Activated naive CD8-positive, alpha-beta T cell treated with anti-CD3 and anti-CD28 coated beads for 36 hours (primary cell): ENCODE measurements at places on chromosomes 5 and 9. TPM values are rescaled to one million over a fixed set of nuclear protein-coding genes. Genes with fewer than 3 reads are reported as not detected.

GRCh38 chr5:8585230-8586018 is 716.5 kb downstream of the MTRR start:
- no peak for DNase-seq

DNA sequence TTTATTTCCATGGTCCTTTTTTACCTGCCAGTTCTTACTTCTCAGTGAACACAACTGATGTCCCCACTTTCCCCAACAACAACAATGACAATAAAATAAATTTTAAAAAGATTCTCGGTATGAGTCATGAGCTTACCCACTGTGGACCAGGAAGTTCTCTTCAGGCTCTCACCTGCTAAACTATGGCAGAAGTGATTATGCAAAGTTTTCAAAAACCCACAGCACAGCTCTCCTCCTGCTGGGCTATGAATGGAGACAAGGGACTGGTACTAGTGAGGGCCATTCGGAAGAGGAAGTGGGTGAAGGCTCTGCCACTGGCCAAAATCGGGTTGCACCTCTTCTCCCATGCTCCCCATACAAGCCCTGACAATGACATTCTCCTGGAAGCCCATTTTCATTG is 429.4 kb downstream of the PIK3R1 start:
- no peak for DNase-seq

DNA sequence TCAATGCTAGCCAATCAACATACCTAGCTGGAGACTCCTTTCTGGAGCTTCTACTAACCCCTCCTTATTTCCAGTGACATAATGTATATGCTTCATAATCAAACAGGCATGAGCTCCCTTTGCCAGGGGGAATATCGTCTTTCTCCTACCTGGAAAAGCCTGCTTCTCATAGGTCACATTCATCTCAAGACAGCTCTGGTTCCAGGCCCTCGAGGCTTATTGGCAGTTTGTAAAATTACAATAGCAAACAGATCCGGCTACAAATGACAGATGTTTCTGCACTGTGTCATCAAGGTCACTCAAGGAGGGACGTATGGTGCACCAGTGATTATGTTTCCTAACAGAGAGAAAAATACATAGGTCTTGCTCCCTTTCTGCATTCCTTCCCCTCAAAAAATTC is 140.0 kb downstream of the SAXO1 start:
- no peak for DNase-seq

DNA sequence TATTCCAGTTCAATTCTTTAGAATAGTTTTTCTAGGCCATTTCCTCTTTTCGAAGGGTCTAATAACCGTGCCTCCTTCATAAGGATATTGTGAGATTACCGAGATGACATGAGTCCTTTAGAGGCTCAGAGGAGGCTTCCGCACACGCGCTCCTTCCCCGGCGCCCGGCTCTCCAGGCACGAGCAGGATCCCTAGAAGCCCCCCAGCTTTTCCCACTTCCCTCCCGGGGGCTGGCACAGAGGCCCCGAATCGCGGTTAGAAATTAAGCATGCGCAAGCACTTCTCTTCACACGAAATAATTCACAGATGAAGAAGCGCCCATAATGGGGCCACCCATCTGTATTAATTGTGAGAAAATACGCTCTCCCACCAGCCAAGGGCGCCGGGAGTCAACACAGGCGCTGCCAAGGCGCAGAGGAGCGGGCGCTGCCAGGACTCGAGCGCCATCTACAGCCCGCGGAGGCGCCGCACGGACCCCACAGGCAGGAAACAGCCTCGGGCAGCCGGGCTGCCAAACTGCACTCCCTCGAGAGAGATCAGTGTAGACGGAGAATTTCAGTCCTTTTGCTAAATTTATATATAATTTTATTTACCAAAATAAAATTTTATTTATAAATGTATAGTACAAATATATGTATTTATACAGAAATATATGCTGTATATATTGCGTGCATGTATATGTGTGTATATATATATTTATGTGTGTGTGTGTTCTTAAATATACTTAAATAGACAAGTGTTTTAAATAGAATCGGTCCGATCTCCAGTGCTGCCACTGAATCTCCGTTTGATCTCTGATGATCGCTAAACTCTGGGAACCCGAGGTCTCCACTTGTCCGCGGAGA is 258.1 kb upstream of the NFIL3 start:
- DNase-seq, result peak; percentile 77

DNA sequence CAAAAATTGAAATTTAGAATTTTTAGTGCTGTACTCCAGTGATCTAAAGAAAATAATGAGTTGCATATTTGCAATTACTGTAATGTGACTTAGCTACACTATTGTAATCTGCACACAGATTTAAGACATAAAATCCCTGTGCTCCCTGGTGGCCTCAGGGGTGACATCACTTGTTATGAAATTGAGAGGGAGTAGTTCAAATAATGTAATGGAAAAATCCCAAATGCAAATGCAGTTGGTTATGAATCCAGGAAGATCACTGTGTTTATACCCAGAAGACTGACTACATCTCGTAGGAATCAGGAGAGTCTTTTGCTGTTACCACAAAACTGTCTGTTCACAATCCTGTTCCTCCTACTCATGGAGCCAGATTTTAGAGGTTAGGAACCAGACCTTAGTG is 178.7 kb upstream of the FBXL17 start:
- DNase-seq, result no peak

- no peak for DNase-seq
These were observed 99.1 kb downstream of the BNC2 start for GRCh38 chr9:16771356-16771755.

DNA sequence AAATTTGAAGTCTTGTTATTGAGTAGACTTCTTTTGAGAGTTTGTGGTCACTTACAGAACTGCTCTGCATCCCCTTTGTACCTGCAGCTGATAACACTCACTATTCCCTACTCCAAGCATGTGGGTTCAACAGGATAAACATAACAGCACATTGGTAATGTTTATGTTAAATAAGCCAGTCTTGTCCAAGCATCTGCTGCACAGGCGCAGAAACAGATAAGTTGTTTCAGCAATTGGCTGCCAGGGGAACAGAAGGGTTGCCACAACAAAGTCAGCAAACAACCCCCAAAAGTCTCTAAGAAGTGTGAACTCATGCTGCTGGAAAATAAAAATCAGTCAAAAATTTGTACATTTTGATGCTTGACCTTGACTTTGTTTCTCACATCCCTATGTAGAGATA is 174.6 kb downstream of the GDNF start:
- no peak for DNase-seq

- DNase-seq, result no peak
These were observed 59.9 kb downstream of the CAVIN4 start for GRCh38 chr9:100637787-100638186.

The GNA14 gene
- not detected for total RNA-seq

The C1QTNF2 gene
- total RNA-seq, result not detected

The TLE1 gene
- 0.08 TPM for total RNA-seq
